Aortic smooth muscle cell (primary cell): ENCODE measurements at places on chromosomes 12 and 14. TPM values are rescaled to one million over a fixed set of nuclear protein-coding genes. Genes with fewer than 3 reads are reported as not detected.

Gene BCL7A
- 13.7 and 19.6 TPM in 2 replicates for total RNA-seq

Gene PLEKHG7
- 0.13 TPM in 1 of 2 replicates, not detected in the other for total RNA-seq

Gene TAS2R43
- total RNA-seq = 0.40 and 2.2 TPM in 2 replicates

Gene KLRK1
- total RNA-seq = not detected in 2 replicates

Gene SDR39U1
- 10.1 and 15.1 TPM in 2 replicates for total RNA-seq

Gene TNS2
- 59.5 and 66.4 TPM in 2 replicates for total RNA-seq

Gene WSCD2
- under 0.01 and 0.06 TPM in 2 replicates for total RNA-seq

Gene IFNG-AS1
- 0.26 and 0.31 TPM in 2 replicates for total RNA-seq

Gene PRIMA1
- total RNA-seq = not detected in 2 replicates

Gene MDM1
- total RNA-seq = 8.5 and 10.0 TPM in 2 replicates

Gene UBE2N
- 106 and 120 TPM in 2 replicates for total RNA-seq

Gene BIN2
- total RNA-seq = not detected in 2 replicates

Gene AREL1
- total RNA-seq = 21.6 and 28.0 TPM in 2 replicates

Gene KRT78
- total RNA-seq = not detected in 2 replicates

Gene AICDA
- total RNA-seq = not detected in 2 replicates

Gene ENDOU
- total RNA-seq = 0.40 and 0.81 TPM in 2 replicates

Gene ADAM21
- 0.50 and 1.2 TPM in 2 replicates for total RNA-seq

Gene IAPP
- total RNA-seq = not detected in 2 replicates

Gene TAS2R9
- total RNA-seq = 0.19 TPM in 1 of 2 replicates, not detected in the other

Gene TUNAR
- total RNA-seq = not detected in 2 replicates

Gene CLEC1B
- not detected in 2 replicates for total RNA-seq

Gene NANOG
- total RNA-seq = not detected in 2 replicates

Gene OTOGL
- total RNA-seq = 0.62 and 1.6 TPM in 2 replicates

Gene KTN1
- 144 and 170 TPM in 2 replicates for total RNA-seq

Gene KRT75
- total RNA-seq = not detected in 2 replicates

Gene ABCC9
- 0.37 and 0.40 TPM in 2 replicates for total RNA-seq

Gene LYZ
- total RNA-seq = 0.19 and 0.53 TPM in 2 replicates

Gene MUCL1
- not detected in 2 replicates for total RNA-seq

Gene LMO3
- total RNA-seq = 0.40 and 0.99 TPM in 2 replicates

Gene DDX47
- 46.0 and 47.2 TPM in 2 replicates for total RNA-seq

Gene CSRP2
- 3.0 and 11.3 TPM in 2 replicates for total RNA-seq

Gene ABCD2
- under 0.01 TPM in 1 of 2 replicates, not detected in the other for total RNA-seq

Gene RTL1
- not detected in 2 replicates for total RNA-seq

Gene KLRF1
- total RNA-seq = not detected in 2 replicates

Gene RND1
- 0.40 and 0.62 TPM in 2 replicates for total RNA-seq

Gene TMED10
- total RNA-seq = 227 and 255 TPM in 2 replicates

Gene HCAR2
- not detected in 2 replicates for total RNA-seq

Gene CACNA2D4
- total RNA-seq = 0.06 and 0.13 TPM in 2 replicates

Gene TMTC3
- 53.5 and 54.7 TPM in 2 replicates for total RNA-seq

Gene CLEC4D
- not detected in 2 replicates for total RNA-seq

Gene SINHCAF
- 3.5 and 5.0 TPM in 2 replicates for total RNA-seq

Gene CIROP
- total RNA-seq = 0.06 and 0.13 TPM in 2 replicates

Gene LIN7A
- total RNA-seq = 5.9 and 6.1 TPM in 2 replicates
